T-cell (primary cell): ENCODE measurements at places on chromosomes 1 and 21.

DNA sequence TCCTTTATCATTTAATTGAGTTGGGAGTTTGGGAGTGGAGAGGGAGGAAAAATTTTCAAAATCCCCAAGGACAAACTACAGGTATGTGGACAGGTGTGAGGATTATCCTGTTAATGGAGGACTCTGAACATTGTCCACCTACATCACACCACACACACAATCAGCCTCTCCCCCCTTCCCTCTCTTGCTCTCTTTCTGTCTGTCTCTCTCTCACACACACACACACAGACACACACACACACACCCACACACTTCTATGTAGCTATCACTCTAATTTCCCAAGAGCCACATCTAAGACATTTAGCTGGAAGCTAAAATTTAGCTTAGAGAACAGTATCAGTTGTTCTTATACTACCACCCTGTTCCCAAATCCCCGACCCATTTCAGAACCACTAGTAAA is 1.5 kb downstream of the S100A8 start:
- no peak for DNase-seq

GRCh38 chr1:174818951-174819350 is 180.8 kb upstream of the CACYBP start:
- no peak for DNase-seq

DNA sequence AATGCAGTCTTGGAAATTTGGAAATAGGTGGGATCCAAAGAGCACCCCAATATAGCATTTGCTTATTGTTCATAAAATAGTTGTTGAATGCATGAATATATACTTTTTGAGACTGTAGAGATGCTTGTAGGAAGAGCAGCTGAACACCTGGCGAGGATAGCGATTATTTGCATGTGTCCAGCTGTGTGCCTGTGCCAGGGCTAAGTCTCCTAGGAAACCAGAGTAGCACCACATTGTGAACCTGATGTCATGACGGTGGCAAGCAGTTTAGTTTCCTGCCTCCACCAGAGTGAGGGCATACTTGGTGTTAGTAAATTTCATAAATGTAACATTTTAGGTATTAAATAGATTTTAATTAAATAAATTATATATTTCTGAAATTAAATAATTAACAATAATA is 37.3 kb upstream of the IRF2BP2 start:
- no peak for DNase-seq

DNA sequence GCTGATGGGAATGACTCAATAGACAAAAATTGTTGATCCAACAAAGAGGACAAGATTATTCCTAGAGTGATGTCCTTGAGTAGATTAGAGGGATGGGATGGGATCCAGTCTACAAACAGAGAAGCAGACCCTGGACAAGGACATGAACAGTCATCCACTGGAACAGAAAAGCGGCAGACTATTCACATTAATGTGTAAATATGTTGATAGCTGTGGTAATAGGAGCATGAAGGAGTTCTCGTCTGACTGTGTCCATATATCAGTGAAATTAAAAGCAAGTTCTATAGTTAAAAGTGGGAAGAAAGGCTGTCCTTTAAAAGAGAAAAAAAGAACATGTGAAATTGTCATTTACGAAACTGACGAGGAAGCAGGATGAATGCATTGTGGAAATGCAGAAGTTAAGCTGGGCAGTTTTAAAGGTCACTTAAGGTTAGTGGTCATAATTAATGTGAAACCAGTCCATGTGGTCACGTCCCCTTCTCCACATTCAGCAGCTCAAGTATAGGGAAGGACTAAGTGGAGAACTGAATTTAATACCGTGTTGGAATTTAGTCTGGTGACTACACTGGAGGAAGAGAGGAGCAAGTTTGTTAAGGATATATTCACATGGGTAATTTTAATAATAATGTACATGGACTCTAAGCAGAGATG is 62.1 kb downstream of the PIK3R3 start:
- DNase-seq: no peak

DNA sequence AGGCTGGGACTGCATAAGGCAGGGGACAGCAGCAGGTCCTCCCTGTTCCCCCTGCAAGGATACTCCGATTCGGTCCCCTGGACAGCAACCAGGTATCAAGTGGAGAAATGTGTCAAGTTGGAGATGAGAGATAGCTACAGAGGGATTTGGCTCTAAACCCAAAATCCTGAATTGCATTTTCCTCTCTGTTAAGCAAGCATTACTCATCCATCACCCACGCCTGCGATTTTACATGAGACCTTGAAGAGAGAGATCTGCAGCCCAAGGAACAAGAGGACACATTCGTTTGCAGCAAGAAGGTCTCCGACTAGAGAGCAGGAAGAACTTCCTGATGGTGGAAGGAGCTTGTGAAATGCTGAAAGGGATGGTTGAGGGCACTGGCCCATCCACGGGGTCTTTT is 21.9 kb downstream of the SYT2 start:
- no peak for DNase-seq

GRCh38 chr1:116949213-116949985 is 39.7 kb downstream of the PTGFRN start:
- DNase-seq: no peak

DNA sequence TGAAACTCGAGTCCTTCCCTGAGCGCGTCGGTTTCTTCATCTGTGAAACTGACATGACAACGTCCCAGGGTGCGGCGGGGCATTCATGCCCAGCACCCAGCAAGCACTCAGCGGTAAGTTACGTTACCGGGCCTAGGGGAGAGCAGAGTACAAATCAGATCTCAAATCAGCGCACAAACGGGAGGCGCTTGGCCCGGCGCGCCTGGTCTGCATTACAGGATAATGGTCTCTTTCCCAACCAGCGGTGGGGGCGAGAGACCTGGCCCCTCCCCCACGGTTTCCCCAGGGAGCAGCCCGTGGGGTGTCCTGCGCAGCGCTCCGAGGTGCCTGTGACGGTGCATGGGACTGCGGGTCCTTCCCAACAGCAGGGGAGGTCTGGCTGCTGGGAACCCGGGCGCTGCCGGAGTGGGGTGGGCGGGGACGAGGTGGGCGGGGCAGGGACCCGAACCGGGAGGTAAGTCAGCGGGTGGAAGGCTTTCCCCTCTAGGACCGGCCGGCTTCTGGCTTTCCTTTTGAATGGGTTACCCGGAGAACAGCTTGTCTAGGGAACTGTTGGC is 1.0 kb downstream of the TMEM51 start:
- no peak for DNase-seq
